ENCODE measurements at places on chromosomes 5 and 9.

- peak; percentile 40 for DNase-seq
Observed at GRCh38 chr9:22052376-22052945, 43.4 kb upstream of the CDKN2B start.

DNA sequence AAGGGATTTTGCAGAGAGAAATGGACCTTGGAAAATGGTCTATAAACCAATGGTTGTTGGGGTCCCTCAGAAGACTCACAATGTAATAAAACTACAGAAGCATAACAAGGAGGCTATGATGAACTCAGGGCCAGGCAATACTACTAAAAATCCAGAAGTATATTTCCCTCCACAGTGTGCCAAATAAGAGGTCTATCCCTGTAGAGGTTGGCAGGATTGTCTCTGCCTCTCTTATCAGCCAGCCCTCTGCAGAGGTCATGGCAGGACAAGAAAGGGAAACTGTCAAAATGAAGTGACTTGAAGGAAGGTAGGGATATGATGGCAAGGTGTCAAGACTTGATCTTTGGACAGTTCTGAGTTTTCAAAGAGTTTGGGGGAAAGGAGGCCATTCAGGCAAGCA lies 115.7 kb upstream of the NR5A1 start:
- no peak for DNase-seq

DNA sequence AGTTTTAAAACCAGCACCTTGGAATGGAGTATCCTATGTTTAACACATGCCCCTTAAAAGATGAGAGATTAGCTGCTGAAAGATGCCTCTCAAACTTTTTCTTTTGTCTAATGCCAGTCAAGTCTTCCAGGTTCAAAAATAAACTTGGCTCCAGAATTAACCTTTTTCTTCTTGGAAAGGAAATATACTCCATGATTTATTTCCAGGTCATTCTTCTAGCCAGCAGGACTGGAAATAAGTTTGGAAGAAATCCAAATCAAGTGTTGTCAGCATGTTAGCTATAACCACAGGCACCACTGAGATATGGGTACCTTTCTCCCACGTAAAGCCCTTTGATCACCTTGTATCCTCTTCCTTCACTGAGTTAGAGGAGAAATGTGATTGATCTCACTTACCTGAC lies 56.1 kb downstream of the NLN start:
- DNase-seq, result no peak

GRCh38 chr9:136151214-136151804 lies 32.6 kb upstream of the TMEM250 start:
- DNase-seq, result no peak

DNA sequence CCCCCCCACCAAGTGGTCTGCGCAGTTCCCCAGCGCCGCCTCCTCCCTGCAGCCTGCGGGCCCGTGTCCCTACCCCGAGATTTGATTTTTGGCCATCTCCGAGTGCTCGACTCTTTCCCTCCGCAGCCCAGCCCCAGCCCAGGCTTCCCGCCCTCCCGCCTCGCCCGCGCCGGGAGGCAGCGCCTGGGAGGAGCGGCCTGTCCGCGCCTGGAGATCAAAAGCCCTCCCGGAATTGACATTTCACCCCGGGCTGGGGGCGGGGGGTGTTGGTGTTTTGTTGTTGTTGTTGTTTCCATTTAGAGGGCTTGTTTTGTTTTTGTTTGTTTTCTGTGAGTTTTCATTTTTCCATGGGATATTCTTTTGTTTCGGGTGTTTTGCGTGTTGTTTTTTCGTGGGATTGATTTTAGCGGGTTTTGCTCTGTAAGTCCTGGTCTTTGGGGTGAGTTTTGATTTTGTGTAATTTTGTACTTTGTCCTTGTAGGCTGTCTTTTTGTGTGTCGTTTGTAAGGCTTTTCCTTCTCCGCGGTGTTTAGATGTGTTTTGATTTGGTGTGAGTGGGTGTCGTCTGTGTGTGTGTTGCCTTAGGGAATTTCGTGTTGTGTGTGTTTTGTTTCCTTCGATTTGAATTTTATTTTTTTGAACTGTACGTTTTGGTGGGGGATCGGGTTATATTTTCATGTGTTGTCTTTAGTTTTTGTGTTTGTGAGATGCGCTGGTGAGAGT lies 1.7 kb upstream of the PAX5 start:
- no peak for DNase-seq
